Left ventricle myocardium superior (tissue), 1 donor: ENCODE measurements at places on chromosomes 6 and 20.

- no peak for DNase-seq
These were observed 553.7 kb upstream of the JARID2 start for GRCh38 chr6:14692208-14692607.

DNA sequence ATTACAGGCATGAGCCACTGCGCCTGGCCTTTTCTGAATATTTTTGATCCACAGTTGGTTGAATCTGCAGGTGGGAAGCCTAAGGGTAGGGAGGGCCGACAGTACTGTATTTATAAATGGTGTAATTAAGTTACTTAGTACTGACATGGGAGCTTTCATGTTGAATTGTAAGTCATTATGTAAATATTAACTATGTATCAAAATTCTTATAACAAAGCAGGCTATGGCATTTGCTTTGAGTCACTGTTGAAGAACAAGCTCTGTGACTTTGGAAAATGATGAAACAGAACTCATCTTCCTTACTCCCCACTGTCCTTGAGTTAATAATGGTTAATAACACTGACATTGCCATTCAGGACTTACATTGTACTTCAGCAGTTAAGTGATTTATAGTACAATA, 63.0 kb upstream of the TXNDC5 start:
- DNase-seq = no peak

DNA sequence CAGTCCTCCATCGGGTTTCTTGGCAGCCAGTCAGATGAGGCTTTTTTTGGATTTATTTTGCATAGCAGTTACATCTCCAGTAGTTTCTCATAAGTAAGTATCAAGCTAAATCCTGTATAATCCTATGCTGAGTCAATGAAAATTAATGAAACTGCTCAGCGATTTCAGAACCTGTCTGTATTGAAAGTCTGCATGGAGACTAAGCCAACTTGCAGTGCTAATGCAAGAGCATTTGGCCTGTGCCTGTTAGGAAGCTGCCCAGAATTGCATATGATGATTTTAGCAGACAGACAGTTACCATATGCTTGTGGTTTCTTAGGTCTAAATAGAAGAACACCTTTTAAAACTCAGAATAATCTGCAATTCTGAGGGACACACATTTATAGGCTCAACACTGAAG, 25.2 kb upstream of the LRRN4 start:
- DNase-seq = no peak

DNA sequence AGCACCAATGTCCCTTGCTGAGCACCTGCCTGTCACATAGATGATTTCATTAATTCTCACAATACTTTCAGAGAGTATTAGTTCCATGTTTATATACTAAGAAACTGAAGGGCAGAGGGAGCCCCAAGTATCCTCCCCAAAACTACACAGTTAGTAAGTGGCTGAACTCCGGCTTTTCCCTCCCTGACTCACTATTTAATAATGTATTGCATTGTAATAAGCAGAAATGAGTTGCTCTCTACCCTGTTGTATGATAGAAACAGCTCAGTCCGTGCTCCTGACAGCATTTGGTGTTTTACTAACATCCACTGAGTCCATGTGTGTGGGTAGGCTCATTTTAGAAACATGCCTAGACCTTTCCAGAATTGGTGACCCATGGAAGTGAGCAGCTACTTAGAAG, 76.8 kb downstream of the OLIG3 start:
- no peak for DNase-seq

- DNase-seq = no peak
These were observed 70.3 kb downstream of the HIVEP2 start for GRCh38 chr6:142874676-142875075.

DNA sequence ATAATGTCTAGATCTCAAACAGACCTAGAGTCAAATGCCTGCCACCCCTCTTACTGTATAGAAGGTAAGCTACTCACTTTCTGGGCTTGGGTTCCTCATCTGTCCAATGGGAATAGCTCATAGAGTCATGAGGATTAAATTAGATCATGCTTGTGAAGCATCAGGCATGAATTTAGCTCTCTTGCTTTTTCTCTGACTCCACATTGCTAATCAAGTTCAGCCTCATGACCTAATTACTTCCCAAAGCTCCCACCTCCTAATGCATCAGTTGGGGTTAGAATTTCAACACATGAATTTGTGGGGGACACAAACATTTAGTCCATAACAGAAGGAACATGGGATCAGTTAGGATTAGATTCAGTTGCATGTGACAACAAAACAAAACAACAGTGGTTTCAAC, 4.6 kb upstream of the DDX27 start:
- no peak for DNase-seq

DNA sequence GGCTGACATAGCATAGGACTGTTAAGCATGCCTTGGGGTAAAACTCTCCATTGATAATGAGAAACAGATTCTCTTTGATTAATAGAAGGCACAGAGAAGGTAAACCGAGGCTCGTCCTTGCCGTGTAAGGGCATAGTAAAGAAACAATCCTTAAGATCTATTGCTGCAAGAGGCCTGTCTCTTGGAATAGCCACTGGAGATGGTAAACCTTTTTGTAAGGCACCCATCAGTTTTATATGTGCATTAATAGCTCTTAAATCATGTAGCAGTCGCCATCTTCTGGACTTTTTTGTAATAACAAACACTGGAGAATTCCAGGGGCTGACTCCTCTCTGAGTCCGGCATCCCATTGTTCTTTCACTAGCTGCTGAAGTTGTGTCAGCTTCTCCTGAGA, 8.4 kb upstream of the ABHD12 start:
- no peak for DNase-seq

DNA sequence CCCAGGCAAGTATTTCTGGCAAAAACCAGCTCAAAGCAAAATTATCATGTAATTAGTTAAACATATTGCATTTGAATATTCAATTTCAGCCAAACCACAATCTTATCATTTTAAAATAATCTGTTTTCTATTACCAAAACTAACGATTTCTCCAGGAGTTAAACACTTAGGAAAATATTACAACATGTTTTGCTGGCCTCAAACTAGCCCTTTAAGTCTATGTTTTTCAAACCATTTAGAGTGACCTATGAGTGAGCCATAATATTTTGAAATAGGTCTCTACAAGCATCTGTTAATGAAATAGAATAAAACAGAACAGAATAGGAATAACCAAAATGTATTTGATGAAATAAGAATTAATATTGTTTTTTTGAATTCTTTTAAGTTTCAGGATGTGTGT, 370.9 kb downstream of the COL12A1 start:
- no peak for DNase-seq

GRCh38 chr6:44301782-44302564, 11.2 kb downstream of the AARS2 start:
- no peak for DNase-seq
